ENCODE measurements at places on chromosomes 11 and 22. TPM values are rescaled to one million over a fixed set of nuclear protein-coding genes. Genes with fewer than 3 reads are reported as not detected.

GRCh38 chr11:75815345-75816168 is 547 bp downstream of the UVRAG start:
- DNase-seq, result no peak

DNA sequence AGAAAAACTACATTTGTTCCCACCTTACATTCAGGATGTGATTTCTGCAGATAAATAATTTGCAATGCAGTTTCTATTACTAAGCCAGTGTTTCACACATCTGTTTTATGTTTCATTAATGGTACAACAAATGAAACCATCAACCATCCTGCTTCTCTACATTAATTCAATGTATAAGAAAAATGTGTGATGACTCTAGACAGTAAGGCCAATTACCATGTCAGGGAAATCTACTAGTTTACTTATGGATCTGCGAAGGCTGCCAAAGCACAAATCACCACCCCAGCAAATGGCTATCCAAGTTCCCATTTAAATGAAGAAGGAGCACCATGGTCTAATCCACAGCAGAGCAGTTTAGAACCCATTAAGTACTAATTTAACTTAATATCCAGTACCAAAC is 50.1 kb upstream of the NCAM1 start:
- DNase-seq, result no peak

DNA sequence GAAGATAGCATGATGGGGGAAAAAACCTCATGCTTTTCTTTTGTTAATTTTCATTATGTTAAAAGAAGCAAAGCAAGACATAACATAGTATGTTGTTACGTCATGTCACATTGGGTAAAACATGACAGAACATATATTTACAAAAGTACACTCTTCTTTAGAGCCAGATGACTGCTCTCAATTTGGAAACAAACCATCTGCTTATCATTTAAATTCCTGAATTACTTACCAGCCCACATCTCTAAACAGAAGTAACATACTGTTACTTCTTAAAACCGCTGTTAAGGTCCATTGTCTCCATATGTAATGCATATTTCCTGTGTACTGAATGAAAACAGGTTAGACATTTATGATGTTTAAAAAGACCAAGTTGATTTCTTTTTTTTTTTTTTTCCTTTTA is 100.0 kb downstream of the TMEM135 start:
- no peak for DNase-seq

Gene CASP1
- total RNA-seq, result 10.8 TPM
